HAP-1 (cell line): ENCODE measurements at places on chromosomes 7 and 10.

DNA sequence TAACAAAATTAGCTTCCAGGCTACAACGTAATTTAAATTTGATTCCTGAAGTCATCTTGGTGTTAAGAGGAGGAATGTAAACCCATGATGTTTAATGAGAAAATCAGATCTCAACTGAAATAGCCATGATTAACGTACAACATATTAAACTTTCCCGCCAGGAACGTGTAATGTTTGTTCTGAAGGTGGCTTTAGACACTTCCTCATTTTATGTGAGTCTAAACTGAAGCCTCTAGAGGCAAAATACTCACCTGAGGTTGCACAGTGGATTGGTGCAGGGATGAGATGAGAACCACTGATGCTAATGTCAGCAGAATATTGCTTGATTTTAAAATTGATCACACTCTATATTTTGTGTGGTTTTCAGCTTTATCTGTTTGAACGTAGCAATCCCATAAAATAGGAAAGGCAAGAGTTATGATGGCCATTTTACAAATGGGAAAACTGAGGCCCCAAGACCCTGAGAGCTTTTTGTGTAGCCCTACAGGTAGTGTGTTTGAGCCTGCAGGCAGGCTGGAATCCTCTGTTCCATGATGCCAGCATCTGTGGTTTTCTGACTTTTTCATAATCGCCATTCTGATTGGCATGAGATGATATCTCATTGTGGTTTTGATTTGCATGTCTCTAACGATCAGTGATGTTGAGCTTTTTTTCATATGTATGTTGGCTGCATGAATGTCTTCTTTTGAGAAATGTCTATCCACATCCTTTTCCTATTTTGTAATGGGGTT is 243.7 kb upstream of the BMPER start:
- DNase-seq, result no peak

DNA sequence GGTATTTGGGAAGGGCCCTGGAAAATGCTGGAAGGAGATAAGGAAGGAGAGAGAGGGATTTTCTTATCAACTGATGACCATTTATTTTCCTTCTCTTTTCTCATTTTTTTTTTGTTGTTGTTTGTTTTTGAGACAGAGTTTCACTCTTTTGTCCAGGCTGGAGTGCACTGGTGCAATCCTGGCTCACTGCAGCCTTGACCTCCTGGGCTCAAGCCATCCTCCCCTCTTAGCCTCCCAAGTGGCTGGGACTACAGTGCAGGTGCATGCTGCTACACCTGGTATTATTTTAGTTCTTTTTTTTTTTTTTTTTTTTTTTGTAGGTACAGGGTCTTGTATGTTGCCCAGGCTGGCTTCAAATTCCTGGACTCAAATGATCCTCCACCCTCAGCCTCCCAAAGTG is 52.2 kb downstream of the HIP1 start:
- no peak for DNase-seq

GRCh38 chr7:80618096-80618495 is 20.3 kb upstream of the CD36 start:
- DNase-seq, result no peak

GRCh38 chr10:120989996-120990598 is 138.9 kb downstream of the WDR11 start:
- no peak for DNase-seq

DNA sequence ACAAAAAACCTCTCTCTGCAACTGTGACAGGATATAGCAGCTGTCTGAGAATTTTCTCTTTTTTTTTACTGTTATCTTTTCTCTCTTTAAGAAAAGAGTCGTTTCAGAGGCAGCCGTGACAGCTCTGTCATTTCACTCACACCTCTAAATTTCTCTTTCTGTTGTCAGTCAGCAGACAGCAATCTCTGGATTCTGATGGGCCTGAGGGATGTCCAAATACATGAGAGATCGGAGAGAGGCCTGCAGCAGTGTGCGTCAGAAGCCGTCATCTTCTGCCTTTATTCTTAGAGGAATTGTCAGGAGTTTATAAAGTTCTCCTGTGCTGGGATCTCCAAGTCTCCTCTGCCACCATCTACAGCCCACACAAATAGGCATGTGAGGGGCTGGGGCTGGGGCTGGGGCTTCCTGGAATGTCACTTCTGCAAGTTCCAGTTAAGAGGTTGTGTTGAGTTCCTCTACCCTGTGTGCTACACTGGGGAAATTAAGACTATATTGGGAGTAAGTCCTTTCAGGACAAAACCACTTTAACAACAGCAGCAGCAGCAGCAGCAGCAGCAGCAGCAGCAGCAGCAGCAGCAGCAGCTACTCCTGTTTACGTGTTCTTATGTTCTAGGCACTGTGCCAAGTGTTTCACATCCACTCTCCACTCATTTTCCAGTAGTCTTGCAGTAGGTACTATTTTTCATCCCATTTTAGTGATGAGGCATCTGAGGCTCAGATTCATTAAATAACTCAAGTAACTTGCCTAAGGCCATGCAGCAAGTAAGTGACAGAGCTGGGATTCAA is 541.3 kb downstream of the LRMDA start:
- no peak for DNase-seq

DNA sequence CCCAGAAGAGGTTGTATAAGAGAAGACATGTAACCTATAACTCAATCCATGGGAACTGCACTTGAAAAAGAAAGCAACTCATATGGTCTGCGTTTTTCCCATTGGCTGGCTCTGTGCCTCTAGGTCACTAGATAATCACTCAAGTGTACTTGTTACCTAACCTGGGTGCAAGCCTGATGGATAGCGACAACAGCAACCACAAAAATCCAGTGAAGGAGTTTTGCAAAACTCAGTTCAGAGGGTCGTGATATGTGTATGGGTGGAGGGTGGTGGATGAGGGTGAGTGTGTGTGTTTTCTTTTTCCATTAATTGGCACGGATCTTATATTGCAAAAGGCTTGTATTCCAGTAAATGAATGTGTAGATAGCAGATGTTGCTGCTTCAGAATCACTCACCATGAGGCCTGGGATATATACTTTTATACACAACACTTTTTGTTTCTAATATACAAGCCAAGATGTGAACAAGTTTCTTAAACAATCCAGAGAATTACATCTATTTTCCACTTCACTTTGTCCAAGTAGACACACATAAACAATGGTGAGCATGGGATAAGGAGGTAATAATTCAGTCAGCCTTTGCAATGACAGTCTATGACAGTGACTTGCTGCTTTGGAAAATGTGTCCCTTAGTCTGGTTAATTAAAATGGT is 286.9 kb upstream of the DKK1 start:
- DNase-seq, result no peak

- DNase-seq, result no peak
Measured at GRCh38 chr7:29256693-29257002, 62.1 kb downstream of the CHN2 start.

DNA sequence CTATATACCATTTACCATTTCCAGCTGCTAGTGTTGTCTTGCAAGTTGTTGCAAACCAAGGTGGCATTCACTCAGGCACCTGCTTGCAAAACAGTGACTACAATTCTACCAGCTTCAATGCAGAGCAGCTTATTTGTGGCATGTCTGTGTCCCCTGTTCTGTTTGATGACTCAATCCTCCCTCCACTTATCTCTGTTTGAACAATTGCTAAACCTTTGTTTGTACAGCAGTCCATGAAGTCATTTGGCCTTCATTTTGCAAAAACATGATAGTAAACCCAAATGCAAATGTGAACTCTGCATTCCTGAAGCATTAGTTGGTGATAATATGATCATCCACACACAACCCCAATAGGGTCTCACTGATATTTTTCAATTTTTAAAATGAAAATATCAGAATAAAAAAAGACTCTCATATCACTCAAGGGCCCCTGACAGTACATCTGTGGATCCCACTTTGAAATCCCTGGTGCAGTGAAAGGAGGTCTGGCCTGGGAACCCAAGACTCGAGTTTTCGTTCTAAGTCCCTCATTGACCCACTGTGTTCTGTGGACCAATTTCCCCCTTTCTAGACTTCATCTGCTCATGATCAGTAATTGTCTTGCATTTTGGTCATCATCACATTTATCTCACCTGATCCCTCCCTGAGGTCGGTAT is 425.4 kb downstream of the RPS24 start:
- DNase-seq, result no peak

GRCh38 chr7:52959336-52959735 is 76.1 kb upstream of the POM121L12 start:
- DNase-seq, result no peak

DNA sequence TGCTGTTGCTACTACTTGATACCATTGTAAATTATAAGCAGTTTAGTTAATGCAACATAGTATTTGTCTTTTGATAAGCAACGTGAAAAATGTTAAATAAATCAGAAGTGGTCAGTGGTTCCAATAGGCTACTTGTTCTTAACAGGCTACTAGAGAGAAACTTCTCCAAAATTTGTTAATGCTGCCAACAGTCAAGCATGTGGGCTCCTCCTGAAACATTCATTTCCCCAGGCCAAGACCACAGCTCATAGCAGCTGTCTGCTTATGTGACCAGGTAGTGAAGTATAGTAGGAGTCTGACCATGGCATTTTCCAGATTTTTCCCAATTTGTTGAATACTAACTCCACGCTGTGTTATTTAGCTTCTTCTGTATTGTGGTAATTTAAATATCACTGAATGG is 81.0 kb downstream of the CYP51A1 start:
- DNase-seq, result no peak

- no peak for DNase-seq
Measured at GRCh38 chr10:86644794-86645445, 9.4 kb upstream of the OPN4 start.

DNA sequence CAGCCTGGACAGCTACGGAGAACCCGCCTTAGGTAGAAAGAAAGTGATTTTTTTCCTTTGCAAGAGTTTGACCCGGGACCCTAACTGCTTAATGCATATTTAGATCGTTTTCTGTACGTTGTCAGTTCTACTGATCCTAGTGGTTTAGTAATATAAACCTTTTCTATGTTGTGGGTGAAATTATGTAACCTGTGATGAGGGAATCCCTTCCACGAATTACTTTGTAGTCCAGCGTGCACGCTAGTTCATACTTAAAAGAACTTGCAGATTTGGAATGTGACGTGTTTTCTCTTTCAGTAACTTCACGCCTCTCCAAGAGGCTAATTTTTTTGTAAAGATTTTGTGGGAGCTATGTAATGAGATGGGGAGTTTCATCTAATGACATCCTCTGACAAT is 705 bp downstream of the SLF2 start:
- no peak for DNase-seq

DNA sequence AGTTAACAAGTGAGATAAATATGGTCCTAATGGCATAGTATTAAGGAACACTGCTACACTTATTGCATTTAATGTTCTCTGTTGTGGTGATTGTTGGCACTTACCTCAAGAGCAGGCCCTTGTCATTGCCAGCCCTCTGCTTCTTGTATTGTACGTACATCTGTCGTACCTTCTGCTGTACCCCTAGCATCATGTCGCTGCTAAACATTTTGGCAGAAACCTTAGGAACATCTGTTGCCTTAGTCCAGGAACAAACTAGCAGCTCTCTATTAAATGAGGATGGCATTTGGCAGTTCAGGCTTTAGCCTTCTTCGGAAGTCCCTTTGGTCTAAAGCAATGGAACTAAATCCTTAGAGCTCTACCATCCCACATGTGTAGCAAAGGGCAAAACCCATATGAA is 47.6 kb downstream of the PRKG1 start:
- DNase-seq, result no peak

DNA sequence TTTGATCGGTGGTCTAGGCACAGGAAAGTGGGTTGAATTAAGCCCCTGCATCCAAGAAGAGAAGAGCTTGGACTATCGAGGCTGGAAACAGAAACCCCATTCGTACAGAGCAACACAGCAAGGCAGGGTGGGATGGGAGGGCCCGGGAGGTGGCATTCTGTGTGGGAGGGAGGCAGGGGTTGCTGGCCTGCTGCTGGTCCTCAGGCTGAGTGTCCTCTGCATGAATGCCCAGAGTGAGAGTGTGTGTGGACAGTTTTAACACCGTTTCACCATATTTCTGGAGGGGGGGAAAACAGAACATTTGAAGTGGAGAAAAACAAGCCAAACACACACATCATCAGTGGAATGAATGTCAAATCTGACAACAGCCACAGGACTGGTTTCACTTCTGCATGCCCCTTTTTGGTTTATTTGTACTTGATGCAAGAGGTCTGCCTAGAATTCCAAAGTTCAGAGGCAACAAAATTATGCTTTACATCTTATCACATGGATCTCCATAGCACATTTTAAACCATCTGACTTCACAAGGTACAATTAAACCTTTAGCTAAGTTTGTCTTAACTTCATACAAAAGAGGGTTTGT is 11.1 kb upstream of the ENO4 start:
- no peak for DNase-seq

DNA sequence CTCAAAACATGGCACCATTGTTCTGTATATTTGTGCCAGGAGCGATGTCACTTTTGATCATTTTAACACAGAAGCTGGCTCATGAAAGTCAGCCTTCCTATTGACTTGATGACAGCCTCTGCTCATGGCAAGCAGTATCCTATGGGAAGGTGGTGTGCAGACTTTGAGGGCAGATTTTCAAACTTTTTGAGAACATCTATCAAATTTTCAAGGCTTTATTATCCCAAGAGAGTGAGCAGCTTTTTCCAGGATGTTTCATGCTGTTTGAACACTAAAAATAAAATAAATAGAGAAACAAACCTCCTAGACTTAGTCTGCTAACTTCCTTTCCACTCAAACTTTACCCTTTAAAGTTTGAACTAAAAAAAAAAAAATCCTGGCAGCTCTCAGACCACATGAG is 20.3 kb downstream of the FAM13C start:
- DNase-seq, result no peak
